ENCODE measurements at places on chromosomes 2 and 18.
A peak's percentile ranks its signal among the peaks of the same experiment; 100 is the strongest.

DNA sequence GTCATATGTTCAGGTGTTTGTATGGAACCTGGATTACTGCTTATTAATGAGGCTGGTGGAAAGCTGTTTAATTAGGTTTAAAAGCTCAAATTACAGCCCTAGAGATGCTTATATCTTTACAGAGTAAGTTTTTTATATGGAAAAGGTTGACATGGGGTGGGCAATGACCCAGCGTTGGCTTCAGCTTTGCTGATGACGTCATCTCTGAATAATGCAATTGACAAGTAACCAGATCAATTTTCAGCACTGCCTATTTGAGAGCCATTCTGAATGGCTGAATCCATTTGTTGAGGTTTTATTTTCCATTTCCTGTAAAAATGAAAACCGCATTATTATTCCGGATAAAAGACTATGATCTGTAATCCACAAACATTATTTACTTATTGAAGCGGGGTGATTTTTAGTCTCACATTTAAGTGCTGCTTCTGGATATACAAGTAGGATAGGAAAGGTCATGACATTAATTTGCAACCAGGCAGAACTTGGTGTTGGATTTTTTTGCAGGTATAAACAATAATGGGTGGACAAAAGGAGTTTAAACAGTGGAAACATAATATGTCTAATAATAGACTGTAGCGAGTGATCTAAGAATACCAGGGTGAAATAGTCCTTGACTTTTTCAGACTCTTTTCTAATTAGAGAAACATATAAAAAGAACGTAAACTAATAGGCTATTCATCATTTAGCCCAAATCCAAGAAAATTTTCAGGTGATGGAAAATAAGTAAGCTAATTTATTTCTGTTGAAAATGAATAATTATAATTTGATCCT lies 2.7 kb downstream of the PPP1R1C start:
- DNase-seq: no peak

- DNase-seq: no peak
Observed at GRCh38 chr2:143258126-143258892, 129.1 kb downstream of the ARHGAP15 start.

DNA sequence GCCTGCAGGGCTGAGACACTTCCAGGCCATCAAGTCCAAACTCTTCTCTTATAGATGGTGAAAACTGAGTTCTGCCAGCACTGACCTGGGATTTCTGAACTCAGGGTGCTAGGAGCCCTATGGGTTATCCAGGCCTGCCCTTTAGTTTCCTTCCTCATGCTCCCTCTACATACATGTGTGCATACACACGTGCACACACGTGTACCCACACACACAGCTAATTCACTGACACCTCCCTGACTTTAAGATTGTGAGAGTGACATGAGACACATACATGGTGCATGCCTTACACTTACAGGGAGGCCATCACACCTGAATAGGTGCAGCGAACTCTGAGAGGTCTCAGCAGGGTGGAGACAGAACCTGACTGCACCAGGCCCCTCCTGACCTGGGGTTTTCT lies 267.4 kb downstream of the CYP26B1 start:
- DNase-seq: no peak

GRCh38 chr2:70683455-70683854 lies 84.5 kb downstream of the ADD2 start:
- DNase-seq: no peak

DNA sequence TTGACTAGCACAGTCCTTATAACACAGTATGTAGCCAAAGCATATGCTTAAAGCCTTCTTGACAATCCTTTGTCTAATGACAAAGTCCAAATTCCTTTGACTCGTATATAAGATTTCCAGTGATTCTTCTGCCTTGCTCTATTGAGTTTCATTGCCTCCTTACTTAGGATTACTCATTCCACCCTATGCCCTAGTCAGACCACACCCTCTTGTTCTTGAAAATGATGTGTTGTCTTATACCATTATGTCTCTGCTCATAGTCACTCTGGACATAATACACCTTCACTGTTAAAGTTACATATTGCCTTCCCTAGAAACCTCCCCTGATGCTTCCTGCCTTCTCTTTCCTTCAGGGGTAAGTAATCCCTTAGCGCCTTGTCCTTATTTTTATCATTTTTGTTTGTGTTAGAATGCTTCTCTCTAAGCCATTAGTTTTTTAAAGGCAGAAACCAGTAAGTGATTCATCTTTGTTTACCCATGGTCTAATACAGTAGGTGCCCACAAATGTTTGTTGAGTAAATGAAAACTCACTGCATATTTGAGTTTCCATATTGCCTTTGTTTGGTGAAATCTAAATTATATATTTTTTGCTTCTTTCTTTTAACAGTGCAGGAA lies 19.3 kb downstream of the GPD2 start:
- no peak for DNase-seq

DNA sequence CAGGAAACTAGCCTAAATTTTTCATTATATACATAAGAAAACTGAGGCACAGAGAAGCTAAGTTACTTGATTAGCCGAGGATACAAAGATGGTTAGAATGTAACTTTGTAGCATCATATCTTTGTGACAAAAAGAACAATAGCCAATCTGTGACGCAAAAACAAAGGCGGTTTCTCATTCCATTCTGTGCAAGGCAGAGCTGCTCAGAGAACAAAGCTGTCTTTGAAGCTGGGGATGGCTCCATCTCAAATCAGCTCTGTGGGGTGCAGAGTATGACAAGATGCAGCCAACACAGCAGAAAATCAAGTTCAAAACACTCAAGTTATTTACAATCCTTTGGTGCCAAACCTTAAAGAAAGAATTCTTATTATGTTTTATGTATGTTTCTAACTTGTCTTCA lies 81.9 kb upstream of the VWC2L start:
- no peak for DNase-seq

GRCh38 chr2:25054720-25055119 lies 12.8 kb downstream of the EFR3B start:
- no peak for DNase-seq

GRCh38 chr2:18611184-18611583 lies 21.8 kb upstream of the NT5C1B start:
- no peak for DNase-seq

DNA sequence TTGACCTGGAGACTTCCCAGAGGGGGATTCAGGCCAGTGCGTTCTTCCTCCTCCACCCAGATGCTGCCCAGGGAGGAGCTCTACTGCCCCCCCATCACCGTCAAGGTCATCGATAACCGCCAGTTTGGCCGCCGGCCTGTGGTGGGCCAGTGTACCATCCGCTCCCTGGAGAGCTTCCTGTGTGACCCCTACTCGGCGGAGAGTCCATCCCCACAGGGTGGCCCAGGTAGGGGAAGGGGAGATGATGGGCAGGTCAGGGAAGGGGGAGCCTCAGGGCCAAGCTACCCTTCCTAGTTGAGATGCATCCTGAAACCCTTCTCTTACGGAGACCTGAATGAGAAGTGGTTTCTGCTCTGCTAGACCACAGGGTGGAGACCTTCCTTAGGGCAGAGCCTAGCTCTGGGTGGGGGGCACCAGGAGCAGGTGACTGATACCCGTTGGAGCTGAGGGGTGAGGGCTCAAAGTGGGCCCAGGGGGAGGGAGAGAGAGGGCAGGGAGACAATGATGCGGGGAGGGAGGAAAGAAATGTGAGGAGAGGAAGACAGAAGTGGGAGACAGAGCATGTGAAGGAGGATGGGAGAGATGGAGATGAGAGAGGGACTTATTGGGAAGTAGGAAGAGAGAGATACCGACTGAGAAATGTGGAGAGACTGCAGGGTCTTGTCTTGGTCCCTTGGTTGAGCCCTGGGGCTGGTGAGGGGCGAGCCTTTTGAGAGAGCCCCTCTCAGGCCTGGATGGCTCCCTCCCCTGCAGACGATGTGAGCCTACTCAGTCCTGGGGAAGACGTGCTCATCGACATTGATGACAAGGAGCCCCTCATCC lies 159.4 kb downstream of the DYSF start:
- DNase-seq: no peak

- no peak for DNase-seq
Observed at GRCh38 chr2:12552092-12552491, 164.6 kb upstream of the TRIB2 start.

- DNase-seq: no peak
Observed at GRCh38 chr2:134583462-134583861, 135.3 kb downstream of the TMEM163 start.

DNA sequence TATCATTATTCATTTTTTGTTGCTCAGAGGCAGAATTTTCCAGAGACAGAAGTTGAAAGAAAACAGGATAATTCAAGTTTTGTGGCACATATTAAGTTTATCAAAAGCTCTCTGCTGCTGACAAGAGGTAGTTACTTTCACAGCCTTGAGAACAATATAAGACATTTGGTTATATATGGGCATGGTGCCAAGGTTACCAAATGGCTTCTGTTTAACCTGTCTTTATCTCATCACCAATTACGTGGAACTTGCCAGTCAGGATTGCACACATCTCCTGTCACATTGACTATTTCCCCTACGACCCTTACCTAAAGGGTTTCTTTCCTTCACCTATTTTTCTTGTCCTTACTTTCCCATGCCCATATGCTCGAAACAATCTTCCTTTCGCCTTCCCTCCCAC lies 35.9 kb downstream of the KLF7 start:
- DNase-seq: no peak

- no peak for DNase-seq
Observed at GRCh38 chr2:113002677-113003076, 2.6 kb upstream of the IL36A start.

DNA sequence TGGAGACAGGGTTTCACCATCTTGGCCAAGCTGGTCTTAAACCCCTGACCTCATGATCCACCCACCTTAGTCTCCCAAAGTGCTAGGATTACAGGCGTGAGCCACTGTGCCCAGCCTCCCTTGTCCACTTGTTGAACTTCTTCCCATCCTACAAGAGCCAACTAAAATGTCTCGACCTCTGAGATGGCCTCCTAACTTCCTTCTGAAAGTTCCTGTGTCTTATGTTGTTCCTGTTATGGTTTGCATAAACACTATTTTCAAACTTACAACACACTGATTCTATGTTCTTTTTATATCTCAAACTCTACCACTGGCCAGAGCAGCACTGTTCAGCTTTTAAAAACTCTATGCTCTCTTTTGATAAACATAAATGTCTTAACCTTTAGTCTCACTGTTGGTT lies 63.3 kb upstream of the UGP2 start:
- DNase-seq: no peak

GRCh38 chr18:5103693-5104092 lies 93.4 kb downstream of the AKAIN1 start:
- DNase-seq: no peak

- no peak for DNase-seq
Observed at GRCh38 chr2:64629329-64629781, 24.4 kb downstream of the SERTAD2 start.

DNA sequence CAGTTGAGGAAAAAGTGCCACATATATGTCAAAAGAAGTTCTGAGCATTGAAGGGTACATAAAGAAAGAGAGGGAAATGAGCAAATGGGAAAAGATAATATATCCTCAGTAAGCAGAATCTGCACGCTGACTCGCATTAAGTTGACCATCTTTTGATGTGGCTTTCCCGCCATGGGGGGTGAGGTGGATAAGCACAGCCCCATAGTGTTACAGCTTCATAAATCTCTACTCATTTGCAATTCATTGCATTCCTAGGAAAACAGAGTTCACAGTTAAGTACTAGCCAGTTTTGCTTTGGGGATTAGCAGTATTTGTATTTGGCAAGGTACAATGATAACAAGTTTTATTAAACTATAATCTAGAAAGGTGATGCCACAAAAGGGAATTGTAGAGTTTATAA lies 814.2 kb downstream of the LRP1B start:
- no peak for DNase-seq

GRCh38 chr2:55519938-55520885 lies 694 bp downstream of the CFAP36 start:
- DNase-seq: peak; percentile 7

GRCh38 chr2:165746501-165746900 lies 47.5 kb downstream of the GALNT3 start:
- no peak for DNase-seq

DNA sequence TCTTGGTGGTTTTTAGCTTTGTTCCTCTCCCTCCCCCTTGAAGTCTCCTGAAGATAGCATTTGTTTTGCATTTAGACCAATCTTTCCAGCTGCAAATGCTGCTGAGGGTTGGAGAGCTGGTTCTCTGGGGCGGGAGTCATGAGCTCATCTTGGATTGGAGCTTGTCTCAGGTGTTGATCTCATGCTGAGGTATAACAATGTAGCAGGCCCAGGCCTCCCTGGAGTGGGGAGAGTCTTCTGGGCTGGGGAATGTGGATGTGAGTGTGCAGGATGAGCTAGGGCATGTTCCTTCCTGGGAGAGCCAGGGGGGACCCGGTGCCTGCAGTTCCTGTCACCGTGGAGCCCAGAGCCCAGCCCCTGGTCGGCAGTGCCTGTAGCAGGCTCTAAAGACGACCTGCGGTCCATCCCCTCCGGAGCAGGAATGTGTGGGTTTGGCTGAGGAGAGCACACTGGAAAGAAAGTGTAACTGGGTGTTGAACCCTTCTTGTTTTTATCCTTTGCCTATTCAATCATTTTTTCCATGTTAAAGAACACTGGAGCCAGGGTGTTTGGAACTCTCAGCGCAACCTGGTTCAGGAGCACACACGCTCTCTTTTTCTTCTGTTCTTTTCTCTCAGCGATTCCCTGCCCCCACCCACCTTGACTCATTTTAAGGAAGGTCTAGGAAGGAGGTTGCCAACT lies 2.7 kb downstream of the ZNF532 start:
- no peak for DNase-seq

DNA sequence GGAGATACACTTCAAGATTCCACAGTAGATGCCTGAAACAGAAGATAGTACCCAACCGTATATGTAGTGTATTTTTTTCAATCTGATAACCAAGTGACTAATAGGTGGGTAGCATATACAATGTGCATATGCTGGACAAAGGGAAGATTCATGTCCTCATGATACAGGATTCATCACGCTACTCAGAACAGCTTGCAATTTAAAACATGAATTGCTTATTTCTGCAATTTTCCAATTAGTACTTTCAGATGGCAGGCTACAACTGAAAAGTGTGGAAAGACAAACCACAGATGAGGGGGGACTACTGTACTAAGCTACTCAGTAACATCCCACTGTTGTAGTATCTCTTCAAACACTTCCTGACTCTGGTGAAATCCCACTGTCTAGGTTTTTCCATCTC lies 3.7 kb downstream of the IER3IP1 start:
- no peak for DNase-seq

DNA sequence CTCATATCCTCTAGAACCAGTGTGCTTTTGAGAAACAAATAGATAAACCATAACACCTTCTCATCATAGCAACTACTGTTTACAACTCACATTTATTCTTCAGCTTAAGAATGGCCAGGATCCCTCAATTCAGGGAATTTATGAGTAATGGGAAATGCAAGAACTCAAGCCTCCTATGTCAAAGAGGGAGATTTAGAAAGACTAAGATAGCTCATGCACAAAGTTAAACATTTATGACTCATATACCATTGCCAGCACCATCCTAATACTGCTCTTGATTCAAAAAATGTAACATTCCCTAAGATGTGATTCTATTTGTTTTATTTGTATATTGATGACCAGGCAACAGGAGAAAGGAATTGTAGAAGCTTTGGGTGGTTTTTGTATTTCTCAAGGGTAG lies 172.8 kb downstream of the CYP26B1 start:
- DNase-seq: peak; percentile 54

DNA sequence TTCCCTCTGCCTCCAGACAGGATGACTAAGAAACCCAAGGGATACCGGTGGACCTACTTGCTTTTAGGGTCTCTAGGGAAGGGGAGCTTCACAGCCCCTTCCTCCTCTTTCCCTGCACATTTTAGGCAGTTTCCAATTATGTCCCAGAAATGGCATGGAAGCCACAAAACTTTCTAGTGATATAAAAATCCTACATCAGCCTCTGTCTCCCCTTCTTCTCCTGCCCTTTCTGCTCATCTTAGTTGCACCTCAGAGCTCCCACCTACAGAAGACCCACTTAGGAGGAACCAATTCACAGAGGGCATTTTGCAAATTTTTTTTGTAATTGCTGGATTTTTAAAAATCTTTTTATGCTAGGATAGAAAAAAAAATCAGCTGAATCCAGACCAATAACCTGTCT lies 263.1 kb downstream of the TNS1 start:
- no peak for DNase-seq

Measured in GM04503 (cell line).